Lung (tissue), 17 donors: ENCODE measurements at places on chromosomes 7 and 10. TPM values are rescaled to one million over a fixed set of nuclear protein-coding genes. Genes with fewer than 3 reads are reported as not detected.

The CFAP46 gene
- 18.8 TPM for total RNA-seq

The GNAT3 gene
- total RNA-seq: not detected

The ADARB2 gene
- 1.3 TPM for total RNA-seq

The FAM221A gene
- 18.3 TPM for total RNA-seq

The APBB1IP gene
- total RNA-seq: 12.2 TPM

The LEP gene
- total RNA-seq: not detected

The SMKR1 gene
- total RNA-seq: 3.6 TPM

The TRIL gene
- 2.9 TPM for total RNA-seq

The PDAP1 gene
- 20.5 TPM for total RNA-seq

The ACSM6 gene
- not detected for total RNA-seq

The ATP6V0A4 gene
- 1.6 TPM for total RNA-seq

The NODAL gene
- not detected for total RNA-seq

The MACC1 gene
- total RNA-seq: 25.0 TPM

The HABP2 gene
- 1.2 TPM for total RNA-seq

The ZNF394 gene
- 44.5 TPM for total RNA-seq

The SLC26A5 gene
- total RNA-seq: 0.77 TPM

- peaks cover 5% of the 10 kb centered on the region for H3K4me1 ChIP-seq
- H3K27me3 ChIP-seq: no peaks in the 10 kb centered on the region
- no peak overlapping the region for H3K4me3 ChIP-seq
- peaks cover 30% of the 10 kb centered on the region for H3K36me3 ChIP-seq
These were observed 29.5 kb downstream of the LRRC17 start for GRCh38 chr7:102942181-102942866.

- no peak overlapping the region for H3K27ac ChIP-seq
- H3K36me3 ChIP-seq: no peaks in the 10 kb centered on the region
- peaks cover 5% of the 10 kb centered on the region for H3K4me1 ChIP-seq
- H3K27me3 ChIP-seq: no peaks in the 10 kb centered on the region
- H3K4me3 ChIP-seq: no peak overlapping the region
These were observed 108.4 kb downstream of the HIPK2 start for GRCh38 chr7:139669106-139670061.

DNA sequence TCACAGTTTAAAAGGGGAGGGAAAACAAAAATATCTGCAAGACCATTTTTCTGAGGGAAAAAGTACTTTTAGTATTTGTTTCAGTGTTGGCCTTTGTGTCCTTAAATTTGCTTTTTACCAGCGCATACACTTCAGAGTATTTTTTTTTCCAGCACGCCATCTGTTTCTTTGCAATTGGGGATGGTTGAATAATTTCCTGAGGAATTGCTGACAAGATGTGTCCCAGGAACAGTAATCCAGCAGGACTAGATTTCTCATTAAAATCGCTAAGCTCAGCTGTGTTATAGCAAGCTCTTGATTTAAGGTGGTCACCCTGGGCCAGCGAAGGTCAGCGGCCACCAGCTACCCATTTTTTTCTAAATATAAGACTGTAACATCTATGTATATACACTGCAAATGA is 156.9 kb upstream of the RHOBTB1 start:
- H3K27ac ChIP-seq: no peak overlapping the region
- H3K27me3 ChIP-seq: no peaks in the 10 kb centered on the region
- DNase-seq: no peak
- no peak overlapping the region for H3K4me3 ChIP-seq
- no peaks in the 10 kb centered on the region for H3K36me3 ChIP-seq

- H3K4me1 ChIP-seq: no peaks in the 10 kb centered on the region
- no peak overlapping the region for H3K4me3 ChIP-seq
- DNase-seq: no peak
- no peaks in the 10 kb centered on the region for H3K27me3 ChIP-seq
- H3K27ac ChIP-seq: no peak overlapping the region
These were observed 67.7 kb upstream of the NEUROD6 start for GRCh38 chr7:31408140-31408729.

DNA sequence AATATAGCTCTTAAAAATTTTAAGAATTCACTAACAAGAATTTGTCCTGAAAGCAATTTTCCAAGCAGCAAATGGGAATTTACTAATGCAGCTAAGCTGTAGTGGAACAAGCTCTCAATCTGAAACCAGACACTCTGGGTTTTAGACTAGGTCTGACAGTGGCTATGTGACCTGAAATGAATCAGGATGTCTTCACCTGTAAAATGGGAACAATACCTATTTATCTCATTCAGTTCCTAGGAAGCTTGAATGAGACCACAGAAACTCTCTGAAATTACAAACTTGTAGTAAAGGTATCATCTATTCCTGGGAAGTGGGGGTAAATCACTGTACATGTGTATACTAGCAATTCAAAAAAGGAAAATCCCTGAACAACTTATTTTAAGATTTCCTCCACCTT is 1.2 kb downstream of the DNAJC2 start:
- peaks cover 8% of the 10 kb centered on the region for H3K4me1 ChIP-seq
- H3K27me3 ChIP-seq: no peaks in the 10 kb centered on the region
- peak; percentile 7 for DNase-seq
- peaks cover 17% of the 10 kb centered on the region for H3K36me3 ChIP-seq

GRCh38 chr7:121515630-121516401 is 119.7 kb upstream of the FAM3C start:
- no peaks in the 10 kb centered on the region for H3K4me1 ChIP-seq
- H3K36me3 ChIP-seq: no peaks in the 10 kb centered on the region
- no peak overlapping the region for H3K27ac ChIP-seq
- no peak for DNase-seq

- peak overlapping the region; percentile 97 for H3K4me3 ChIP-seq
- no peaks in the 10 kb centered on the region for H3K36me3 ChIP-seq
- H3K4me1 ChIP-seq: peaks cover 5% of the 10 kb centered on the region
- DNase-seq: no peak
These were observed 219.3 kb upstream of the MKLN1 start for GRCh38 chr7:131108212-131108940.

- no peak overlapping the region for H3K27ac ChIP-seq
- peaks cover 3% of the 10 kb centered on the region for H3K4me1 ChIP-seq
- no peaks in the 10 kb centered on the region for H3K36me3 ChIP-seq
- peaks cover 10% of the 10 kb centered on the region for H3K27me3 ChIP-seq
These were observed 5.5 kb downstream of the NKX2-3 start for GRCh38 chr10:99537989-99538917.

GRCh38 chr10:11864727-11865126 is 41.6 kb downstream of the PROSER2 start:
- H3K27ac ChIP-seq: no peak overlapping the region
- no peak for DNase-seq
- no peaks in the 10 kb centered on the region for H3K4me1 ChIP-seq
- no peaks in the 10 kb centered on the region for H3K27me3 ChIP-seq

- H3K27ac ChIP-seq: no peak overlapping the region
- H3K36me3 ChIP-seq: no peaks in the 10 kb centered on the region
- no peaks in the 10 kb centered on the region for H3K4me1 ChIP-seq
- H3K4me3 ChIP-seq: no peak overlapping the region
- H3K27me3 ChIP-seq: no peaks in the 10 kb centered on the region
These were observed 146.2 kb downstream of the ARHGAP22 start for GRCh38 chr10:48458662-48459048.

DNA sequence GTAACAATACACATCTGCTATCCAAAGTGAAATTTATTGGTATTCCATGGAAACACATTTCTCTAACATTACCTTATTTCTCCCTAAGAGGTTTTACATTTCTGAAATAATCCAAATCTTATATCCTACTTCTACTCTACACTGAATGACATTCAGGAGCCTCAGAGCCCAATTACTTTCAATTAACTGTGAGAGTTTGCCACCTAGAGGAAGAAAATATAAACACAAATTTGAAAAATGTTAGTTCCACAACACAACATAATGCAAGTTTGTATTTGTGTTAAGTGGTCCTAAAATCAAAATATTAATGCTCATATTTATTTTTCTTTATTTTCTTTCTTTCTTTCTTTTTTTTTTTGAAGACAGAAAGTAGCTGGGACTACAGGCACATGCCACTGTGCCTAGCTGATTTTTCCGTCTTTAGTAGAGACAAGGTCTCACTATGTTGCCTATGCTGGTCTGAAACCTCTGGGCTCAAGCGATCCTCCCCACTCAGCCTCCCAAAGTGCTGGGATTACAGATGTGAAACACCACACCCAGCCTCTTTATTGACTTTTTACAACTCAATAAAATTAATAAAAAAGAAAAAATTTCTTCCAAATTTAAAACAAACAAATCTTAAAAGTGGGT is 46.0 kb downstream of the ATAD1 start:
- H3K4me1 ChIP-seq: no peaks in the 10 kb centered on the region
- H3K4me3 ChIP-seq: no peak overlapping the region
- DNase-seq: peak; percentile 60
- H3K27me3 ChIP-seq: no peaks in the 10 kb centered on the region
- H3K27ac ChIP-seq: no peak overlapping the region
- peaks cover 1% of the 10 kb centered on the region for H3K36me3 ChIP-seq

GRCh38 chr7:29156907-29157452 is 10.6 kb upstream of the CPVL start:
- H3K4me1 ChIP-seq: peaks cover 2% of the 10 kb centered on the region
- no peak for DNase-seq
- H3K36me3 ChIP-seq: no peaks in the 10 kb centered on the region
- H3K4me3 ChIP-seq: no peak overlapping the region
- no peaks in the 10 kb centered on the region for H3K27me3 ChIP-seq
- no peak overlapping the region for H3K27ac ChIP-seq

GRCh38 chr10:49071160-49071761 is 44.1 kb downstream of the VSTM4 start:
- H3K4me1 ChIP-seq: no peaks in the 10 kb centered on the region
- no peak overlapping the region for H3K4me3 ChIP-seq
- no peak overlapping the region for H3K27ac ChIP-seq
- H3K27me3 ChIP-seq: no peaks in the 10 kb centered on the region

DNA sequence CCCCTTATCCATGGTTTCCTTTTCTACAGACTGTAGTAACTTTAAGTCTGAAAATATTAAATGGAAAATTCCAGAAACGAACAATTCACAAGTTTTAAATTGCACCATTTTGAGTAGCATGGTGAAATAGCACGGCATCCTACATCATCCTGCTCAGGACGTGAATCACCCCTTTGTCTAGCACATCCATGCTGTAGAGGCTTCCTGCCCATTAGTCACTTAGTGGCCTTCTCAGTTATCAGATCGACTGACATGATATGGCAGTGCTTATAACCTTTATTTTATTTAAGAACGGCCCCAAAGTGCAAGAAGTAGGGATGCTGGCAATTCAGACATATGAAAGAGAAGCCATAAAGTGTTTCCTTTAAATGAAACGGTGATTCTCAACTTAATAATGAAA is 82.7 kb downstream of the CPXM2 start:
- H3K4me1 ChIP-seq: no peaks in the 10 kb centered on the region
- H3K36me3 ChIP-seq: no peaks in the 10 kb centered on the region
- H3K27me3 ChIP-seq: peaks cover 4% of the 10 kb centered on the region
- H3K27ac ChIP-seq: no peak overlapping the region
- H3K4me3 ChIP-seq: no peak overlapping the region

DNA sequence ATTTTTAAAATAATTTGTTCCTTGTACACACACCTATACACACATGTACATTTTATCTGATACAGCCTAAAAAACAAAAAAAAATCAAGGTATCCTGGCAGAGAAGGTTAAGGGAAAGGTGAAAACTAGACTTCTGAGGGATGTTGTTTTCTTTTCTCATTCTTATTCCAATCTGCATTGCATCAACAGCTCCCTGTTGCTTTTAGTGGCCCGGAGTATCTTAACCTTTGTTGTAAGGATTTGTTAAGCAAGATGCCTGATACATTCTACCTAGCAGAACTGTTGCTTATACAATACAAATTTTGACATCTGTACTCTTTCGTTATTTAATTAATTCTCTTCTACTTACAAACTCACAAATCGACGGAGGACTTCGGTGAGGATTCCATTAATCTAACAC is 167.4 kb downstream of the GNAI1 start:
- DNase-seq: no peak
- no peaks in the 10 kb centered on the region for H3K36me3 ChIP-seq
- H3K27ac ChIP-seq: no peak overlapping the region
- no peak overlapping the region for H3K4me3 ChIP-seq
- H3K4me1 ChIP-seq: no peaks in the 10 kb centered on the region

- H3K4me3 ChIP-seq: no peak overlapping the region
- no peak for DNase-seq
- H3K4me1 ChIP-seq: no peaks in the 10 kb centered on the region
- no peaks in the 10 kb centered on the region for H3K36me3 ChIP-seq
- no peaks in the 10 kb centered on the region for H3K27me3 ChIP-seq
These were observed 42.0 kb upstream of the DNAJB6 start for GRCh38 chr7:157294773-157295172.

DNA sequence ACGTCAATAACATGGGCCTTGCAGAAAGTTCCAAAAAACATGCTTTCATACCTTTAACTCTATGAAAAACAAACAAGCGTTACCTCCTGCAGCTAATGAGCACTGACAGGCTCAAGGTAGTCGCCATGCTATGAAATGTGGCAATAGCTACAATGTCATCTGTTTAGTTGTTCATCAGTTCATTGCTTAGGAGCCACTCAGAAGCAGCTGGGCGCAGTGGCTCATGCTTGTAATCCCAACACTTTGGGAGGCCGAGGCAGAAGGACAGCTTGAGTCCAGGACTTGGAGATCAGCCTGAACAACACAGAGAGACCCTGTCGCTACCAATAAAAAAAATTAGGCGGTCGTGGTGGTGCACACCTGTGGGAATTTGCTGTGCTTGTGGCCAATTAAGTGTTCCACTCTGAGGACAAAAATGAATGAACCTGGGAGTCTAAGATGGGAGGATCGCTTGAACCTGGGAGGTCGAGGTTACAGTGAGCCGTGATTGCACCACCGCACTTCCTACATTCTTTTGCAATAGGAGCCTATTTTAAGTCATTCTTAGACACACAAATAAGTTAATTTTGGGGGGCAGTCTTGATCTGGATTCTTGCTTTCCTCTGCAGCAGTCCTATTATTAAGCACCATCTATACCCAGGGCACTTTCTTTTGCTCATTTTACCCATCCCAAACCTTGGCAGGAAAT is 276.2 kb upstream of the KLF14 start:
- no peak for DNase-seq
- H3K27me3 ChIP-seq: no peaks in the 10 kb centered on the region
- H3K4me3 ChIP-seq: no peak overlapping the region
- no peaks in the 10 kb centered on the region for H3K36me3 ChIP-seq

- DNase-seq: no peak
- H3K27ac ChIP-seq: peak overlapping the region; percentile 3
- H3K27me3 ChIP-seq: no peaks in the 10 kb centered on the region
- H3K4me3 ChIP-seq: no peak overlapping the region
- H3K4me1 ChIP-seq: peaks cover 7% of the 10 kb centered on the region
These were observed 34.0 kb downstream of the DLD start for GRCh38 chr7:107924841-107925504.

DNA sequence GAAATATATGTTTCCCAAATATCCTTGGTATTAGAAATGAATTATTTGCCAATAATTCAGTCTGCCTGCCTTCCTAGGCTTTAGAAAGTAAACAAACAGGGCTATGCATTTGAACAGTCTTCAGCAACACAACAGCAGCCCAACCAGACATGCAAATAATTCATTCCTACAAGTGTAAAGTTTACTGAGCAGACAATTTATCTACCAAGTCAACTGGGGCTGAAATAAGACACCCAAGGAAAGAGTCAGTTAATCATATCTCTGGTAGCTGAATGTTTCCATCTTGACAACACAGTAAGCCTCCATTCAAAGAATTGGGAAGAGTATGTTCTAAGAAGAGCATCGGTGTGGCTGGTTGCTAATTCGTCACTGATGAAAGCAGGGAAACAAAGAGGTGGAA is 38.4 kb downstream of the AIFM2 start:
- H3K36me3 ChIP-seq: peaks cover 4% of the 10 kb centered on the region
- DNase-seq: no peak
- no peaks in the 10 kb centered on the region for H3K27me3 ChIP-seq
- H3K4me1 ChIP-seq: no peaks in the 10 kb centered on the region
- H3K27ac ChIP-seq: no peak overlapping the region
- H3K4me3 ChIP-seq: no peak overlapping the region
